ENCODE measurements at places on chromosomes 13 and 19.

DNA sequence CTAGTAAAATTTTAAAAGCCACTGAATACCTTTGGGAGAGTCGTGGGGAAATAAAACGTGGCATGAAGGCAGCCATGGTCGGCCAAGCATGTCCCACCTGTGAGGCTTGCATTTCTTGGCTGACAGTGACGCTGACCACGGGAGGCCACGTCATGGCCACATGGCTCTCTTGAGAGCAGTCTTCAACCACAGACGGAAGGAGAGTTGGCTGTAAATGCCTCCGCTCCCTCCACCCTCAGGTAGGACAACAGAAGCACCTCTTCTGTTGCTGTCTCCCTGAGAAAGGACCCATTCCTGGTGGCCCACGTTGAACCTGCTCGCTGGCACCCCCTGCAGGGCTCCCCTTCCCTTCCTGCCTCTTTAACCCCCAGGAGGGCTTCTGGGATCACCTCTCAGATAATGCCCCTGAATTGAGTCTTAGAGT is 10.6 kb upstream of the LRRC25 start:
- no peak for DNase-seq

DNA sequence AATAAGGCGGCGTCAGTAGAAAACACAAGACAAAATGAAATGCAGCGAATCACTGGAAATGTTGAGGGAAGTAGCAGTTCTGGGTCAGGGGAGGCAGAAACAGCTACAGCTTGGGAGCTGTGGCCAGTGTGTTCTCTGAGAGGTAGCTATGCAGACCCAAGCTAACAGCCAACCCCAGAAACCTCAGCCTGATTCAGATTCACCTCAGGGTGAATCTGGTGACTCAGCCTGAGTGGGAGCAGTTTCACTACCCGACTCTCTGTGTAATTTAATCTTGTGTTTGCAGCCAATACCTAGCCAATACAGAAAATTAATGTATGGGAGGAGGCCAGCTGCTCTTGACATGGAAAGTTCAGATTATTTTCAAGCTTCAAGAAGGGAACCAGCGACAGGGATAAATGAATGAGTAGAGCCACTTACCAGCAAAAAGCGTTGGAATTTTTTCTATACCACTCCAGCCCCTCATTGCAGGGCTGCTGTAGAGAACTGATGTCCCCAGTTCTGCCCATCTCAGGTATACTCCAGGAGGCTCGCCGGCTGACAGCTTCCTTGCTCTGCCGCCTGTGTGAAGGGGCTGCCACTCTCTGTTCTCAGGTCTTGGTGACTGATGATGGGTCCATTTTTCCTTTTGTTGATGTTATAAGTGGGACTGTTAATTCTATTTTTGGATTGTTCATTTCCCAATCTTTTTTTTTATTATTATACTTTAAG is 8.9 kb downstream of the IGFL3 start:
- peak; percentile 24 for DNase-seq

GRCh38 chr13:39363382-39363772 is 239.6 kb downstream of the LHFPL6 start:
- no peak for DNase-seq

DNA sequence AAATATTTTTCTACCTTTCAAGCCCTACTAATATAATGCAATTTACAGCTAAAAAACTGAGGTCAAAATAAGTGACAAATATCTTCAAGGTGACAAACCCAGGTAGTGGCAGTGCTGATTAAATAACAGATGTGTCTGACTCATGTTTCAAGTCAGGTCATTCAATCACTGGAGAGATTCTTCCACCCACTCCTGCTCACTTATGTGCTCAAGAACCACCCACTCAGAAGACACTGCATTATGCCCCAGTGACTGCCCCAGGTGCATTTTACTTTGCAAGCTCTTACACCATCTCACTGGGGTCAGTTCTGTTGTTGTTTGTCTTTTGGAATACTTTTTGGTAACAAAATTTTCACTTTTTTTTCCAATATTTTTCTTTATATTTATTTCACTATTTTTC is 2.2 kb downstream of the ZNF100 start:
- DNase-seq: no peak

Data from GM19239 (cell line).